NCI-H1417 treated with DMSO at 0.1 percent for 48 hours (cell line): ENCODE measurements at places on chromosomes 5 and 9.

DNA sequence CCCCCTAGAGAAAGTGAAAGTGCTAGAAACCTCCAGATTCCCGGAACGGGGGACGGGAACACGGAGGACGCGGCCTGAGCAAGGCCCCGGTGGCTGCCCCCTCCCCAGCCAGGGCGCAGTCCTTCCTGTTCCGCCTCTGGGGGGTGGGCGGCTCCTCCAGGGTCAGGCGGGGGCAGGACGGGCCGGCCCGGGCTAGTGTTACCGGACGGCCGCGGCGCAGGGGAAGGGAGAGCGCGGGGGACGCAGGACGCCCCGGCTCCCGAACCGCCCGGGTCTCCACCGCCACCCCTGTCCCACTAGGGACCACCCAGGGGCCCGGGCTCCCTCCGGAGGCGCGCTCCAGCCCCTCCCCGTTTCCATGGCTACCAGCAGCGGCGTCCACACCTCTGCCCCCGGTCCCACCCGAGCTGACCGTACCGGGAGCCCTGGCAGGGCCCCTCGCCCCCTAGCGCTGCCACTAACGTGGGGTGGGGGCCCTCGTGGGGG is 579 bp downstream of the SLC12A7 start:
- no peak for DNase-seq

DNA sequence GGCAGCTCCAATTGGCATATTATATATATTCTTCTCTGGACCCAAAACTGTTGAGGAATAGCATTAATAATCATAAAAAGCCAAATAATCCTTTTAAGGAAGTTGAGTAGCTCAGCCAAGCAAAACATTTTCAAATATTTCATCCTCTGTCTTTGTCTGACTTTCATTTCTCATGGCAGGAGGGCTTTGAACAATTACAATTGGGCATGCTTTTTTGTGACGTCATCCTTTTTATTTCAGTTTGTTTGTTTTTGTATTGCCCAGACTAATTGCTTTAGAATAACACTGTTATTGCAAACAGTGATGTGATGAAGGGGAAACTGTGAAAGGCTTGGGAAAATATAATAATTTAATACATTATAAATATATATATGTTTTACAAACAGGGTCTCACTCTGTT is 65.2 kb upstream of the MAP1B start:
- no peak for DNase-seq

DNA sequence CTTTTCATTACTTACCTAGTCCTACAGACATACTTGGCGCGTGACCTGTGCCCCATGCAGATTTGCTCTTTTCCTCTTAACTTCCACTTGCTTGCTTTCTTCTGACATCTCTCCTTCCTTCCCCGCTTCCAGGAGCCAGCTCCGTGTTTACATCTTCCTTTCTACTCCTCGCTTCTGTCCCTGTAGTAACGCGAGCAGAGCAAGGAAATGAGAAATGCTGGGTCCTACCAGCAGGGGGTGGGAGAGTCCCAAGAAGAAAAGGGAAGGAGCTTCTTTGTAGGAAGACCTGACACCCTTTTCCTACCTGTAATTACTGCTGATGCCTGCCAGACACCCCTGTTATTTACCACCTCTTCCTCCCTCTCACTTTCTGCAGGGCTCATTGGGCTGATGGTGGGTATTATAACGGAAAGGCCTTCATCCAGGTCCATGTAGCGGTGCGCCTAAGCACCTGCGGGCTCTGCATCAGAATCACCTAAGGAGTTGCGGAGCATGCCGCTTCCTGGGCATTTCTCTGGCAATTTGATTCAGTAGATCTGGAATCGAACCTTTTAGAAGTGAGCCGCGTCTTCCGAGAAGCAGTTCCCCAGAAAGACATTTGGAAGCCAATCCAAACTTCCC is 1260.8 kb upstream of the WWC1 start:
- no peak for DNase-seq

DNA sequence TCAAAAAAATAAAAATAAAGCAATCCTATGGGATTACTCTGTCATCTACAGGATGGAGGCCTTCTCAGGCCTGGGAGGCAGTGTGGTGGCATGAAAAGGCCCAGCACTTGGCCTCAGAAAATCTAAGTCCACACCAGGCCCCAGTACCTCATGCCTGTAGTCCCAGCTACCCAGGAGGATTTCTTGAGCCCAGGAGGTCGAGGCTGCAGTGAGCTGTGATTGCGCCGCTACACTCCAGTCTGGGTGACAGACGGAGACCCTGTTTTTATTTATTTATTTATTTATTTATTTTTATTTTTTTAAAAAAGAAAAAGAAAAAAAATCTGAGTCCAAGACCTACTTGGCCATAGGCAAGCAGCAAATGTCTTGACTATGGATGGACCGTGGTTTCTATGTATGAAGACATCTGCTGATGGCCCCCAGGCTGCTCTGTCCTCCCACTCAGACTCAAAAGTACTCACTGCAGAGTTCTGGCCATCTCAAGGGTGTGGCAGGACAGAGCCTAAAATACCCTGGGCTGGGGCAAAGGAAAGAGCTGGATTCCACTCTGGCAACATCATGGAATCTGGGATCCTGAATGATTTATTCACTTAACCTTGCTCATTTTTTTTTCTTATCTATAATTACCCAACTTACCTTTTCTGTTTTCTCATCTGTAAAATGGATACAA is 55.0 kb downstream of the ARHGEF37 start:
- no peak for DNase-seq

DNA sequence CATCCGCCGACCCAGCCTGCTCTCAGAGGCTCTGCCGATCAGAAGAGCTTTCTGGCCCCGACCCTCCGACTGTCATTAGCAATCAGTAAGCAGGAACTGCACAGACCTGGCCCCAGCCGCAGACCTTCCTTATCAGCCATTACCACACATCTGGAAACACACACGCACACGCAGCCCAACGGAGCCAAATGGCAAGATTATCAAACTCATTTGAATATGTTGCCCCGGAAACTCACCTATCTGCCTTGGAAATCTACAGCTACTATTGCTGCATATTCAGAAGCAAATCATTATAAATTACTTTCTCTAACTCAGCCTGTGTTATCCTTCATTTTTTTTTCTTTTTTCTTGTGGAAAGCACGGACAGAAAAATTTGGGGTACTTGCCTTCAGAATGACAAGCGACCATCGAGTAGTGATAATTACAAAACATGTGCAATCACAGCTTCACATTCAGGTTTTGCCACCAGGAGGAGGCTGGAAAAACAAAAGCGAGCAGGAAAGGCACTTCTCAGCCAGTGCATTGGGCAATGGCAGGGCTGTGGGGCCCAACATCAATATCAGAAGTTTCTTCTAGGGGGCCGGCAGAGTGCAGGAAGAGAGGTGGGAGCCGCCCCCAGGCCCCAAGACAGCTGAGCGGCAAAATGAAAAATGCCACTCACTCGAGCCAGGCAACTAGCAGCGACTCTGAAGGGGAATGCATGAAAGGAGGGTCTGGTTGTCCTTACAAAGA is 122.3 kb downstream of the VAV2 start:
- no peak for DNase-seq

DNA sequence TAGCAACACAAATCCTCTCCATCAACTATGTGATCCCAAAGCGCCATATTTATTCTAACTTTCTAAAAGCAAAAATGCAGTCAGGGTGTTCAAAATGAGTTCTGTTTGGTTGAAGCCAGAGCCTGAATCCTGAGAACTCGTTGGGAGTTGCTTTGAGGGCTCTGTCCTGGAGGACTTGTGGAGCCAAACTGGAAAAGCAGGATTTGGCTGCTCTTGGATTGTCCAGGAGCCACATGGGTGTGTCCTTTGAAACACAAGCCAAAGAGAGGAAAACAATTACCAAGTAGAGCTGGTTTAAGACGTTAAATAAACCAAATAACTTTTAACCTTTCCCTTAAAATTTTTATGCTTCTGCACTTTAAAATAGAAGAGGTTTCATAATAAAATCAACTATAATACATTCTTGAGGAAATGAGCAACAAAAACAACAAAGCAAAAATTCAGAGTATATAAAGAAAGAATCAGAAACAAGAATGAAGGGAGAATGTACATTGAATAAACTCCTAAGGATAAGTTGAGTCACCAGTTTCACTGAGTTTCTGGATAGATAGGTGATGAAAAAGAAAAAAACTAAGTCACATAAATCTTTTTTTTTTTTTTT is 13.5 kb downstream of the C5orf46 start:
- no peak for DNase-seq

DNA sequence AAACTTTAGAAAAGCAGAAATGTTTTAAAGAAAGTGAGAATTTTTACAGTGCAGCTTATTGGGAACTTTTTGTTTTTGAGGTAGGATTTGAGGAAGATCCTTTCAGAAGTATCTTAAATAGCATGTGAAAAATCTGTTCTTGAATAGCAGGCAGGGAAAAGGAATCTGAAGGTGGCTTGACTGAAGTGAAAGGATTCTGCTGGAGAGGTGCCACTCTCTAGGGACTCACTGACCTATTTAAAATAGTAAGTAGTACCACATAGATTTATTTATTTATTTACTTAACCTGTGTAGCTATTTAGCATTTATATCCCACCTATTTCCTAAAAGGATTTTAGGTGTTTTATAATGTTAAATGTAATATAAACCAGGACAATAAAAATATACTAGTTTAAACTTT is 69.1 kb downstream of the NIPBL start:
- no peak for DNase-seq

DNA sequence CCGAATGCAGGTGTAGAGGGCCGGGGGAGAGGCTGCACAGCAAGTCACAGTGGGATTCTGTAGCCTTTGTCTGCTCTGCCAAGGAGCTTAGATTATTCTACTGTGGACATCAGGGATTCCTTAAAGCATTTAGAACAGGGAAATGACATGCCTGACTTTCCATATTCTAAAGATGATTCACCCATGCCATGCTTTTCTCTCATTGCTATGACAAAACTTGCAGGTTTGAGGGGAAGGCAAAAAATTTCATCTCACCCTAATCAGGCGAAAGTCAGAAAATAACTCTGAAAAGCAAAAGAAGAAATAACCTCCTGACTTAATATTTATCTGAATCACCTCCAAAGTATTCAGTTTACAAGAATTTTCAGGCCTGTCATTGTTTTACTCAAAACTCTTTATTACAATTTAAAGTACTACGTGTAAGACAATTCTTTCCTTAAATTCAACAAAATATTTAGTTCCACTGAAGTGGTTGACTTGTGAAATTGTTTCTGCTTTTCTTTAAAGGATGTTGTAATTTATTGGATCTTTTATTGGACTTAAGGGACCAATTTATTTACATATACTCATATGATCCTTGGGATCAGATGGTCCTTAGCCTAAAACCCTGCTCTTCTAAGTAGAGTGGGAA is 30.0 kb upstream of the GAS1 start:
- DNase-seq: no peak

DNA sequence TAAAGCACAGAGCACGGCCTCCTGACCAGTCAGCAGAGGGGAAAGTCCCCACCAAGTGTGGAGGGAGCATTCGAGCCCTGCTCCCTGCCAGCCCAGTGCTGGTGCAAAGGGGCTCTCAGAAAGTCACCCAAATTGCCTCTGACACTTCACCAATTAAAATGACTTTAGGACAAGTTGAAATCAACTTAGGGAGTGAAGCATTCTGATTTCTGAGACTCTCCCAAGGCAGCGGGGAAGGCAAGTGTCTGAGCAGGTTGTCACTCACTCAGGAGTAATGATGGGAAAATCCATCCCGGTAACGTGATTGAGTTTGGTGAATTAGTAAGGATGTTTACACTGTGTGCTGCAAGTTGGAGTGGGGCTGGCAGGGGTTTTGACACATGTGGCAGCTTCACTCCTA is 73.7 kb downstream of the PCDH1 start:
- no peak for DNase-seq

GRCh38 chr5:17910318-17910717 is 276.1 kb downstream of the TAF11L14 start:
- no peak for DNase-seq

- DNase-seq: no peak
These were observed 209.1 kb downstream of the TMEM232 start for GRCh38 chr5:110517396-110517795.

- DNase-seq: no peak
These were observed 53.6 kb upstream of the NR3C1 start for GRCh38 chr5:143456952-143457547.

GRCh38 chr5:92637247-92637646 is 943.8 kb downstream of the NR2F1-AS1 start:
- DNase-seq: no peak

GRCh38 chr5:151097061-151097460 is 16.2 kb upstream of the TNIP1 start:
- DNase-seq: no peak

DNA sequence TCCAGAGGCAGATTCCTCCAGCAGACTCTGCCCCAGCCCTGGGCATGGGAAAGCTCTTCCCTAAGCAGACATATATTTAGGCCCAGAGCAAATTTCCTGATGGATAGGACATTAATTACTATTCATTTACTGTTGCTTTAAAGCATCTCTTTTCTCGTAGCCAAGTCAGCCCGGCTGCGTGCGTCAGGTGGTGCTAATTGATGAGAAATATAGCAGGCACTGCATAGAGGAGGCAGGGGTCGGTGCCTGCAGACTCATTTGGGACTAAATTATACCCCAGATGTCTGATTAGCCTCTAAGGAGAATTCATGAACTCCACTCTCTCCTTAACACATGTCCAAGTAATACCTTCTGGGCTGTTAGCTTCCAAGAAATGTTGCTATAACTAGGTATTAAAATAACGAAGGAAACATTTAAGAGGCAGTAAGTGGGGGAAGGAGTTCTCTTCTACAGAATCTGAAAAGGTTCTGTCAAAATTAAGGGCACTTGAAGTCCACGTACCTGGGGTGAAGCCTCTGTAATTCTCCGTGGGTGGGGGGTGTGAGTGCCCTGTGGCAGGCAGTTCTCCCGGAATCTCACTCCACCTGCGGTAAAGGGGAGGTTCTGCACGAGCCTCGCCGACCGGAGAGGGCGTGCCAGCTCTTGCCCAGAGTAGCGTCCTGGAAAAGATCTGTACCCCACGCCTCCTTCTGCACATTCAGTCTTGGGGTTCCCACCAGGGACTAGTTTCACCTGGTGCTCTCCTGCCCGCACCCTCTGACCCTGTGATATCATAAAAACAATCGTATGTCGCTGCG is 115.9 kb upstream of the FCN2 start:
- DNase-seq: no peak

- DNase-seq: no peak
These were observed 21.7 kb downstream of the SKIC3 start for GRCh38 chr5:95533106-95533505.

GRCh38 chr9:33049680-33050361 is 24.7 kb downstream of the DNAJA1 start:
- no peak for DNase-seq

- DNase-seq: no peak
These were observed 218.6 kb upstream of the RASEF start for GRCh38 chr9:83281306-83282255.

DNA sequence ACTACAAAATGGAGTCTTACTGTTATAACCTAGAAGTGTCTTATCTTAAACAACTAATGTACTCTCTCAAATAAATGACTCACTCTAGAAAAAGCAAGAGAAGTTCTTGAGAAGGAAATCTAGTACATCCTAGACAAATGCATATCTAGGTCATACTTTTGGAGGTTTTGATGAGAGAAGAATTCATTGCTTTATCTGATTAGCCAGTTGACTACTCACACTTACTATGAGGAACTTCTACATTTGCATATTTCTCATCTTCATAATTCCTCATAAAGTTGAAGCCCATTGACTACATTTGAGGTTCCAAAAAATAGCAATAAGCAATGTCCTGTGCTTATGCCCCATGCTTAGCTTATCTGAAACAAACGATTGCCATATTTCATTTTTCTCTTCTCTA is 2.8 kb downstream of the JAKMIP2 start:
- no peak for DNase-seq
